NCI-H1048 (cell line): ENCODE measurements at places on chromosomes 13 and 19.

DNA sequence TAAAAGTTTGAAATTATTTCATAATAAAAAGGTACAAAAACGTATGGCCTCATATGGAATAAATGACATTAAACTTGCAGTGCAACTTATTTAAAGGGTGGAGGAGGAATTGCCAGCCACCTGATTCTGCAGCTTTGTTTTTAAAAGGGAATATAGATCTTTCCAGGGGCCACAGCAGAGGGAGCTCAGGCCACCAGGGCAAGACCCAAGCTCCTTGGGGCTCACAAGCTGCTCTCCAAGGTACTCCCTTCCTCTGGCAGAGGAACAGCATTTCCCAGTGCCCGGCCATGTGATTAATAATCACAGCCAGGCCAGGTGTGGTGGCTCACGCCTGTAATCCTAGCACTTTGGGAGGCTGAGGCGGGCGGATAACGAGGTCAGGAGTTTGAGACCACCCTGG is 6.2 kb downstream of the ACOD1 start:
- DNase-seq = no peak

GRCh38 chr19:51389143-51389542 is 1.2 kb downstream of the C19orf84 start:
- DNase-seq = no peak

DNA sequence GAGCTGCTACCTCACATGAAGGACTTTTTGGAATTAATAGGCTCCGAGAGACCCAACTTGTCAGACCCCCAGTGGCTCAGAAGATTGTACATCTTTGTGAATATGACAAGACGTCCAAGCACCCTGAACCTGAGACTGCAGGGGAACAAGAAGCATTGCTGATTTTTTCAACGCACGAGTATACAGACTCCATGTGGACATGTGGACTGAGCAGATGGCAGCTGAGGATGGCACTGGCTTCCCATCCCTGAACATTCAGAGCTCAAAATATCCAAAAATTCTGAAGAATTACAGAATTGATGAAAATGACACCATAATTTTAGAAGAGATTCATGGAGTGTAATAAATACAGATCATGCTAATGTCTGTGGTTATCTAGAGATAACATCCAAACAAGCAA is 254.1 kb downstream of the MZT1 start:
- DNase-seq = no peak

DNA sequence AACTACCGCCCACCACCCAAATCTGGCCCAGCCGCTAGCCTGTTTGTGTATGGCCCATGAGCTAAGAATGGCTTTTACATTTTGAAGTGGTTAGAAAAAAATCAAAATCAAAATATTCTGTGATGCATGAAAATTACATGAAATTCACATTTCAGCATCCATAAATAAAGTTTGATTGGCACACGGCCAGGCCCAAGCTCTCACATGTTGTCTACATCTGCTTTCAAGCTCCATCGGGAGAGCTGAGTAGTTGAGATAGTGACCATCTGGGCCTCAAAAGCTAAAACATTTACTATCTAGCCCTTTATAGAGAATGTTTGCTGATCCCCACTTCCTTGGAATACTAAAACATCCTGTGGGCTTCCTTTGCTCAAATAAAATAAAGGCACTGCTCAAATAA is 14.5 kb downstream of the RFX2 start:
- DNase-seq = no peak

- DNase-seq = no peak
Observed at GRCh38 chr19:1107661-1108261, 4.0 kb downstream of the GPX4 start.

GRCh38 chr13:111929036-111929616 is 137.8 kb upstream of the SOX1 start:
- DNase-seq = no peak

DNA sequence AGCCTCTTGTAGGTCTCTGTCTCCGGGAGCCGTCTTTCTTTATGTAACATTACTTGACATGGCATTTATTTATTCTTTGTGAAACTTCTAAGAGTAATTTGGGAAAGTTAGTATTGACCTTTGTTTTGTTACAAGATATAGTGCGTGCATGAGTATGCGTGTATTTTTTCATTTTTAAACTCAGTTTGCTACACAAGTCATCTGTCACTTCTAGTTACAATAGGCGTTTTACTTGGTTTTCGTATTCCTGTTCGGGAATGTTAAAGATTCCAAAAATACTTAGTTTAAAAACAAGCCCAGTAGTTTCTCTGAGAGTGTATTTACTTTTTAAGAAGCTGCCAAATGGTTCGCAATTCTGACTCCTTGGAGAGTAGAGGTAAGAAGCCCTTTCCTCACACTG is 3.2 kb downstream of the PDS5B start:
- no peak for DNase-seq

GRCh38 chr13:28401303-28402056 is 93.4 kb downstream of the FLT1 start:
- DNase-seq = no peak

GRCh38 chr19:48830965-48831364 is 5.3 kb downstream of the HSD17B14 start:
- no peak for DNase-seq

DNA sequence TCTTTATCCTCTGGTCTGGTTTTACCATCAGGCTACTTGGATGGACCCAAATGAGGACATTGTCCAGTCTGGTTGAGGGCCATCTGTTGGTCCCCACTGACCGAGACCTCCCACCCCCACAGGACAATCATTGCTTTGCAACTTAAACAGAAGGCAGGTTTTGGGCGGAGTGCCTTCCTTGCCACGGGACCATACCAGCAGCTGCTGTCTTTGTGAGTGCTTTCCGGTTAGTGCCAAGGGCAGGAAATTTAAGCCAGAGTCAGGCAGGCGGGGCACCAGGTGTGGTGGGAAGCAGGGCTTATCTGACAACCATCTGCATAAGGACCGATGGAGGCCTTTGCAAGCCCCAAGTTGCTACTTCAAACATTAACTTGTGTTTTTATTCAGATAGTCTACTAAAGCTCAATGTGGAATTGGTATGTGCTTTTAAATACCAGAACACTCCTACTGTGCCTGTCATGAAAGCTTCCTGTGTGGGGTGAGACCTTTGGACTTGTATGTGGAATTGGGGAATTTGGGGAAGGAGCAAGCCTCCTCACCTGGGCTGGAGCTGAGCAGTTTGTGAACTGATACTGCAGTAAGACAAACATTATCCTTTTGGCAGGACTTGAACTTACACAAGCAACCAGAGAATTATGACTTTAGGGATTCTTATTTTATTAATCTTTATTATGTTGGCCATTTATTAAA is 39.3 kb upstream of the UBE2L5 start:
- DNase-seq = no peak

DNA sequence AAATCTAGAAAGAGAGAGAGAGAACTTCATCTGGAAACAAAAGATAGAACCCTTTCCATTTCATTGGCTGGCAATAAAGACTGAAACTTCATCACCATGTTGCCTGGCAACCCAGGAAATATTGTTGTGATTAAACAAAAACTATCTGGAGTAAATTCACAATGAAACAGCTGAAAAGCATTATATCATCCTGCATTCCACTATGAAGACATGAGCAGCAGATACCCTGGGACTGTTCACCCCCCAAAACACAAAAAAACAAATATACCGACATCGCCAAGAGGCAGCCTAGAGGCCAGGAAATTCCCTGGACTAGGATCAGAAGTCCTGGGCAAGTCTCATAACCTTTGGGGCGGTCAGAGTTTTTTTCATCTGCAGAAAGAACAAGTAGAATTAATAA is 158.3 kb downstream of the FOXO1 start:
- no peak for DNase-seq

GRCh38 chr19:18020212-18021085 is 12.5 kb downstream of the ARRDC2 start:
- DNase-seq = no peak

DNA sequence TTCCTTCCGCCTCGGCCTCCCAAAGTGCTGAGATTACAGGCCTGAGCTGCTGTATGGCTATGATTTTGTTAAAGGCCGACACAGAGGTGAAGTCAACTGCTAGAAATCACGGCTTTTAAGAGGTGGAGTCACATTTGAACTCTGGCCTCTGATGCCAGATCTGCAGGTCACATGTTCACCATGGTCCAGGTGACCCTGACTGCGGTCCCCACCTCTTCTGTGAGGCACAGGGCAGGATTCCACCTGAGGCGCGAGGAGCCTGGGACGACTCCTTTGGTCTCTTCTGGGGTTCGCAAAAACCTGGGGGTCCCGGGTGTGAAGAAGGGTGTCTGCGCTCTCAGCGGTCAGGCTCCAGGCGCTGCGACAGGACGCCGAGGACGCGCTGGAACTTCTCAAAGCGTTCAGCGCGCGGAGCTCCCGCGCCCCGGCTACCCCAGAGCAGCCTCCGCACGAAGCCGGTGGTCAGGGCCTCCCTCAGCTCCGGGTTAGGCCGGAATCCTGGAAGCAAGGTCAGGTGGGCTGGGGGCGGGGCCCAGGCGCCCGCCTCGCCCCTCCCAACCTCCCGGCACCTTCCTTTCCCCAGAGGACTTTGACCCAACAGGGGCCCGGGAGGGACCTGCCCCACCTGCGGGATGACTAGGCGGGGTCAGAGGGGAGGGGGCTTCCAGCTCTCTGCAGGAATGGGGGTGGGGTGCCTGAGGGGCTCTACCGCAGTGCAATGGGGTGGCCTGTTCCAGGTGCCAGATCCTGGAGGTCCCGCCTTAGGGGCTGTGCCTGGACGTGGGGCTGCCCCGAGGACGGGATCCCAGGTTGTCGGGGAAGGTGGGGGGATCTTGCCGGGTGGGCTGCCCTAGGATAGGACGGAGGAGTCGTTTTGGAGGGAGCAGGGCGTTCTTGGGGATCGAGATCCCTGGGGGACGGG is 13.0 kb downstream of the TRIP10 start:
- no peak for DNase-seq

- no peak for DNase-seq
Observed at GRCh38 chr19:17724655-17725054, 5.4 kb downstream of the MAP1S start.

GRCh38 chr13:23610966-23611491 is 40.8 kb downstream of the TNFRSF19 start:
- DNase-seq = no peak

DNA sequence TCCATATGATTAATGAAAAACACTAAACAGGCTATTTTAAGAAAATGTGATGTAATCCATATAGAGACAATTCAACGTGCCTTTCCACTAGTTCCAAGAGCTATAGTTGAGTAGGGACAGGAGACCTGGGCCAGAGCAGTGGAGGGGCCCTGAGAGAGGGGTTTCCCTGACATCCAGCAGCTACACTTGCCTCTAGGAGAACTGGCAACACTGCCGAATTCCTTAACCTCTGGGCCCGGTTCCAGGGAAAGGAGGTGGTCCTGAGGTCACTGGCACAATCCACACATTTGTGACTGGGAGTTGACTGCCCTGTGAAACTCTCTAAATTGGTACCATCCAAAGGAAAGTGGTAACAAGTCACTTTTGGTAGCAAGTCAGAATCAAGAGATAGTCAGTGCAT is 264.4 kb downstream of the DCLK1 start:
- no peak for DNase-seq

DNA sequence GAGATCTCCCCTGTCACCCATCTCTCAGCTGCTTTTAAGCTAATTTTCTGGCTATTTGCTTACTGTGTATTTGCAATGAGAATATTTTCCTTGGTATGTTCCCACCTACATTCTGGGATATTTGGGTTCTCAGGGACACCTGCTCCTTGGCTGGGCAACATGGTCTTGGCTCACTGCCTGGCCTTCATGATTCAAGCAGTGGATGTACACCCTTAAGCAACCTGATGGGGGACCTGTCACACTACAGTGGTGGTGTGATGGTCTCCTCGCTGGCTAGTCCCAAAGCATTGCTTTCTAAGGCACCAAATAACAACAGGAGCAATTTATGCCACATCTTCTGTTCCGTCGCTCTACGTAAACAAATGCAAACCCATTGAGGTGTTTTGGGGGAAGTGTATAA is 35.3 kb upstream of the RFC3 start:
- no peak for DNase-seq

- DNase-seq = no peak
Observed at GRCh38 chr13:28734906-28735305, 16.1 kb upstream of the SLC46A3 start.
